Fibroblast of skin of right quadriceps (primary cell): ENCODE measurements at places on chromosomes 6 and 20.

- no peak for DNase-seq
Measured at GRCh38 chr6:131586543-131586942, 13.5 kb downstream of the ARG1 start.

- DNase-seq: peak; percentile 71
Measured at GRCh38 chr6:53727748-53728147, 62.2 kb upstream of the KLHL31 start.

- DNase-seq: peak; percentile 27
Measured at GRCh38 chr6:139994998-139995397, 620.5 kb upstream of the CITED2 start.

- no peak for DNase-seq
Measured at GRCh38 chr20:7689151-7689550, 251.1 kb downstream of the HAO1 start.

- no peak for DNase-seq
Measured at GRCh38 chr20:24764794-24765202, 184.3 kb upstream of the CST7 start.

- DNase-seq: peak; percentile 50
Measured at GRCh38 chr20:1888796-1889463, 6.3 kb upstream of the SIRPA start.

- DNase-seq: peak; percentile 26
Measured at GRCh38 chr6:55445648-55446204, 118.5 kb downstream of the GFRAL start.

GRCh38 chr6:124396361-124396760 lies 565.9 kb upstream of the RNF217 start:
- no peak for DNase-seq

- no peak for DNase-seq
Measured at GRCh38 chr6:160128879-160129516, 7.4 kb downstream of the SLC22A1 start.

DNA sequence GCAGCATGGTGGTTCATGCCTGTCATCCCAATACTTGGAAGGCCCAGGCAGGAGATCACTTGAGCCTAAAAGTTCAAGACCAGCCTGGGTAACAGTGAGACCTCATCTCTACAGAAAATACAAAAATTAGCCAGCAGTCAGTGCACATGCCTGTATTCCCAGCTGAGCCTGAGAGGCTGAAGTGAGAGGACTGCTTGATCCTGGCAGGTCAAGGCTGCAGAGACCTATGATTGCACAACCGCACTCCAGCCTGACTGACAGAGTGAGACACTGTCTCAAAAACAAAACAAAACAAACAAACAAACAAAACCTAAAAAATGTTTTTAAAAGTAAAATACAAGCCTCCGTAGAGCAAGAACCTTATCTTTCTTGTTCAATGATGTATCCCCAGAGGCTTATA lies 6.0 kb downstream of the CEP85L start:
- no peak for DNase-seq

GRCh38 chr6:46476301-46476700 lies 14.9 kb downstream of the RCAN2 start:
- DNase-seq: no peak

DNA sequence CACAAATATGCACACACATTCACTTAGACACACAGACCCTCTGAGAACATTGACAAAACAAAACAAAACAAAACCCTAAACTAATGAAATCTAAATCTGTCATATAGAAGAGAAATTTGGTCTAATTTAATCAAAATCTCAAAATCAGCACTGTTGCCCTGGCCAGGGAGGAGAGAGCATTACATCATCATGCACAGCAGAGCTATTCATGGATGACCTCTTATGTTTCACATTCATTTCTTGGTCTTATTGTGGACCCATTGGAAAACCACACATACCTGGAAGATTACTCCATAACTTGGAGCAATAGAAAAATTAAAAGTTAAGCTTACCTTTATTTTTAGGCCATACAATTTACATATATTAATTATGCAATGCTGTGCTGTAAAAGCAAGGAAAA lies 1223.6 kb upstream of the GJE1 start:
- DNase-seq: peak; percentile 38

DNA sequence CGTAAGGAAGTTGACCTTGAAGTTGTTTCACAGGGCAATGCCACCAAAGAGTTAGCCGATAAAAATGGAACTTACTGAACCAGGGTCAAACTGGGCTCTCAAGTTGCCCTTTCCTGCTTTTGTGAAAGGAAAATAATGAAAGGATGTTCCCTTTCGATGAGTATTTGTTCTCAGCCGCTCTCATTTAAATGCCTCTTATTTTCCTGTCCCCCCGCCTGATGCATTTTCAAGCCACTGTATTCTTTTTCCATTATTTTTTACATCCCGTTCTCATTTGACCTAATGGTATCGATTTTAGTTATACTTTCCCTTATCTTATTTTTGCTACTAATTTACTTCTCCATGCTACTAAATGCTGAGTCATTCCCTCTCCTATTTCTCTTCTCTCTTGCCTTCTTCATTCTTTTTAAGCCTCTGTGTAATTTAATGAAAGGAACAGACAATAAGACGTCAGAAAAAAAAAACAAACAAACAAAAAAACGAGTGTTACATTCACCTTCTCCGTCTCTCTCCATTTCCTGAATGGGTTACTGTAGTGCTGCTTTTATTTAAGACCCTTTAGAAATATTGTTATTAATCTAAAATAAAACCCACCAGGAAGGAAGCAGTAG lies 655 bp upstream of the NDUFAF4 start:
- DNase-seq: peak; percentile 14

GRCh38 chr6:167726043-167726621 lies 100.6 kb upstream of the AFDN start:
- no peak for DNase-seq

DNA sequence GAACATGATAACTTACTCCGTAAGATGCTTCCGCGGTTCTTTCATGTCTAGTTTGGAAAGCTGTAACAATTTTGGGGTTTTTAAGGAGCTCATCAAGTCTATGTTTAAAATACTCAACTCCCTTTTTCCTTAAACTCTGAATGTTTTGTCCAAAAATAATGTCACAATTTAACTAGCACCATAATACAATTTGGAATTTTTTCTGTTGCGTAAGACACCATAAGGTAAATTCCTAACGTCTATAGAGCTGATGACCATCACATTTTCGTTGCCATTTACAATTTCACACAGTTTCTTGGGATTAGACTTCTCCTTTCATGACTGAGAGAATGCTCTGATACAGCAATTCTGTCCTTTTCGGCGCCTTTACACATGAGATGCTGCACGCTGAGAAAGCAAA lies 26.7 kb upstream of the FOXF2 start:
- DNase-seq: no peak

- no peak for DNase-seq
Measured at GRCh38 chr6:105892577-105893262, 193.4 kb upstream of the PRDM1 start.

DNA sequence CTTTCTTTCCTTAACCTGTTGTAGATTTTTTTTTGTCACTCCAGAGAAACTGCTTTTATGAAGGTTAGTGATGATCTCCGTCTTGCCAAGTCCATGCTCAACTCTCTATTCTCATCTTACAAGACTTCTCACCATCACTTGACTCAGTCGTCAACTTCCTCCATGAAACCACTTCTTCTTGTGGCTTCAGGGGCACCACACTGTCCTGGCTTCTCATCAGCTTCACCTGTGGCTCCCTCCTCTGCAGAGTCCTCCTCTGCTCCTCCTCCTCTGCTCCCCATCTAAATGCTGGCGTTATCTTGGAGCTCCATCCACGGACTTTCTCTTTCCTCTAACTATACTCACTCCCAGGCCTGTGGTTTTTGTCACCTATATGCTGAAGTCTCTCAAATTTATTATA lies 187.5 kb downstream of the BACH2 start:
- DNase-seq: no peak

DNA sequence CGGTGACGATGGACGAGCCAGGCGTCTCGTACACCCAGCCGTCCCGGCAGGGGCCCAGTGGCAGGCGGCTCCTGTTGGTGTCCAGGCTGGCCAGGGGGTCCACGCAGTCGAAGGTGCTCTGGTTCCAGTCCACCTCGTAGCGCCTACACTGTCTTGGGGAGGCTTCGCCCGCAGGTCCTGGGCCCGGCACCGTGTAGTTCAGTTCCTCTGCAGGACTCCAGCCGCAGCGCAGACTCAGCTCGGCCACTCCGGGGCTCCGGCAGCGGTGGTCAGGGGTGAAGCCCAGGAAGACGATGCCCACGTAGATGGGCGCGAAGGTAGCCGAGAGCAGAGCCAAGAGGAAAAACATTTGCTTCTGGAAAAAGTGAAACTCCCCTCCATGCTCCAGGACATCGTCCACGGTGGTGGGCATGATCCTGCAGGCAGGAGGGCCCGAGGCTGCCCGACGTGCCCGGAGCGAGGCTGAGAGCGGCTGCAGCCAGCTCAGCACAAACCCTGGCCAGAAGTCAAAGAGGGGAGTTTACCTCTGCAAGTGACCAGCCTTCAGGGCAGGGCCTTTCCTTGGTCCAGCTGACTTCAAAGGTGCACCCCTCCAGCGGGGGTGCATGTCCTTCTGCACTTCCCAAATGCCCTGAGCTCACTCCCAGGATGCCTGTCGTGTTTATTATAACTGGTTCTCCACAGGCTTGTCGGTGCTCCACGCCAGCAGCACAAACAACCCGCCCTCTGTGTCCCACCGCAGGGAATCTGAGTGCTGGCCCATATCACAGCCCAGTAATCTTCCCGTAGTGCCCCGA lies at the start of gene SLC22A2:
TSS of gene SLC22A2 (minus strand) at position 476 of the 797 bp plus-strand sequence. CDS start at position 412, 64 bp downstream.
- DNase-seq: no peak

DNA sequence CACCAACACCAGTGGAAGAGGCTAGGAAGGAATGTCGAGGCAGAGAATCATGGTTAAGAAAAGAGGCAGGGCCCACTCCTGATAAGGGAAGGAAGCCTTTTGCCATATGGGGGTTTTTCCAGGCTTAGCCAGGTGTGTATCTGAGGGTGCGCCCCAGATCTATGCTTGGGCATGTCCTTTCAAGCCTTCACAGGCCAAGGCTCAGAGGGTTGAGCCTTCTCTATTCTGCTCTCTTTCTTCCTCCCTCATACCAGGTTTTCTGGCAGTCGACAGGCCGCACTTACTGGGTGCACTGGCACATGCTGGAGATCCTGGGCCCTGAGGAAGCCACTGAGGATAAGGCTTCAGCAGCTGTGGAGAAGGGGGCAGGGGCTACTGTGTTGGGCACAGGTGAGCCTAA lies 4.7 kb downstream of the CUL9 start:
- DNase-seq: no peak

DNA sequence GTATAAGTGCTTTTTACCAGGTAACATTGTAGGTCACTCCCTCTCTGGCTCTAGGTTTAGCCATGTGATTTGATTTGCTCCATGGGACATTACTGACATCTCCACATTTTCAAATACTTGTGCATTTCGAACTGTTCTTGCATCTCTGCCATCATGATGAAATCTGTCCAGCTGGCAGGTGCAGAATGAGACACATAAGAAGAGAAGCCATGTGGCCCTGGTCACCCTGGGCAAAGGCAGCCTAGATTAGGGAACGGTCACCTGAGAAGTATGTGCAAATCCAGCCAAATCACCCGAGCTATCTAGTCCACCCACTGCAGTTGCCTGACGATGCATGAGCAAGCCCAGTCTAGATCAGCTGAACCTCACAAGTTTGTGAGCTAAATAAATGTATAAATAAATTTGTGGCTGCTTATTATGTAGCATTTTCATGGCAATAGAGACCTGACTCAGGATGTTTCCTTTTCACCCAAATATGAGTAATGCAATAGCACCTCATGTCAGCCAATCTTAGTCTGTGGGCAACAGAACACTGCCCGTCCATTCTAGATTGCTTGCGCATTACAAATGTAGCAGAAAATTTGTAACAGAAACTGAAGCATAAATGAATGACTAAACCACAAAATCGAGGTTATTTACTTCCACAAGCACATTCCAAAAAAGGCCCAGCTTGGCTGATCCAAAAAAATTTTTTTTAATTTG lies 115.2 kb downstream of the PAK5 start:
- DNase-seq: no peak

DNA sequence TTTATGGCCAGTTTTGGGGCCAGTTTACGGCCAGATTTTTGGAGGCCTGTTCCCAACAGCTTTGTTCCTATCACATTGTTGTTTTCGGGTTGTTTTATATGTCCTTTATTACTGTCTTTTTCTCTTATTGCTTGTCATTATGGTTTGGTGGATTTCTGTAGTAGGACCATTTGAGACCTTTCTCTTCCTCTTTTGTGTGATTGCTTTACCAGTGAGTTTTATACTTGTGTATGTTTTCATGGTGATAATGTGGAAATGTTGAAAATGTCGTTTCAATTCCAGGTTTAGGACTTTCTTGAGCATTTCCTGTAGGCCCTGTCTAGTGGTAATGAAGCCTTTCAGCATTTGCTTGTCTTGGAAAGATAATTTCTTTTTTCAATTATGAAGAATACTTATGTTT lies 17.8 kb downstream of the HLA-B start:
- no peak for DNase-seq

GRCh38 chr6:53495506-53496499 lies 49.1 kb downstream of the GCLC start:
- no peak for DNase-seq

DNA sequence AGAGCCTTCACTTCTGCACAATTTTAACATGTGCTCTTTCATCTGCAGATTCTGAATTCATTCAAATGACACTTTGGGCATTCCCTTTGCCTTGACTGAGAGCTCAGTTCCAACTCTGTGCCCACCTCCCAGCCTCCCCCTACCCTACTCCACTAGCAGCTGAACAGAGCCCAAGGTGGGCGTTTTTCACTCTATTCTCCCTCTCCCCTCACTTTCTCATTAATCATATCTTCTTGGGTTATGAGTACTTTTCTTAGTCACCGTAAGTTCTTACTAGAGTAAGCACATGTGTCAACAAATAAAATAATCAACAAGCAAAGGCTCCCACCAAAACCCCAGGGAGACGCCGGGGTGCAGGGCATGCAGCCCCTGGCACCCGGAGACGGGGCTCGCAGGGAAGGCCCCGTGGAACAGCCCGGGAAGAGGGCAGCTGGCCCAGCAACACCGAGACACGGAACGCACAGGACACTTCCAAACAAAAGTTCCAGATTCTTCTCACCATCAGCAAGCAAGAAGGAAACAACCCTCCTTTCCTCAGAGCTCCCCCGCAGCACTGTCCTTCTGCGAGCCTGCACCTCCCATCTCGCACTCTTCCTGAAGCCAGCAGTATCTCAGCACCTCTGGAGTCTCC lies 34.1 kb downstream of the TAF4 start:
- DNase-seq: no peak

DNA sequence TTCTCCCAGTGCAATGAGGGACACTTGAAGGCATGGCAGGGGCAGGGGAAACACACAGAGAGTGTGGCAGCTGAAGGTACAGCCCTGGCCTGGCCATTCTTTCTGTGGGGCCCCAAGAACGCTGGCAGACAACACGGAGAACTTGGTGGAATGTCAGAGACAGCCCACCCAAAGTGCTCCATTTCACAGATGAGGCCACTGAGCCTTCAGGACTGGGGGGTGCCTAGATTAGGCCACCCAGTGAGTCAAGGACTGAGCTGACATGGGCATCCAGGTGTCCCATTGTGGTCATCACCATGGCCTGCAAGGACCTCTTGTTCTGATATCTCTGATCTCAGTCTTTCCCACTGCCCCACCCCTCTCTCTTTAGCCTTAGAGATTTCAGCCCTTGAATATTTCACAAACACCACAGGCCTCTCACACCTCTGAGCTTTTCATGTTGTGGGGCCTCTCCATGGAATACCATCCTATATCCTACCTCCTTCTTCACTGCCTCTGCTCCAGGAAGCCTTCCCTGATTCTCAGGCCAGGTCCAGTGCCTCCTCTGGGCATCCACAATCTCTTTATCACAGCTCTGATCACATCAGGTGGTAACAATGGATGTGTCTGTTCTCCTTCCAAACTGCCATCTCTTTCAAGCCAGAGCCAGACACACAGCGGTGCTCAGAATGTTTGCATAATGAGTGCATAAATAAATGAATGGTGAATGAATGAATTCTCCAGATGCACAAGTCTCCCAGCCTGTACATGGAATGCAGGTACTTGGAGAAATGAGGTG lies 2.0 kb upstream of the RSPO4 start:
- no peak for DNase-seq
